ENCODE measurements at places on chromosomes 3 and 15. TPM values are rescaled to one million over a fixed set of nuclear protein-coding genes. Genes with fewer than 3 reads are reported as not detected.

STXBP5L gene
- total RNA-seq, result not detected

C2CD4B gene
- total RNA-seq, result 0.19 TPM

HDGFL3 gene
- total RNA-seq, result 43.4 TPM

BLM gene
- 15.2 TPM for total RNA-seq

EEFSEC gene
- 7.6 TPM for total RNA-seq

GOLGA8T gene
- 0.80 TPM for total RNA-seq

BCL2A1 gene
- total RNA-seq, result 12.6 TPM

LMAN1L gene
- total RNA-seq, result not detected

SIN3A gene
- 24.8 TPM for total RNA-seq

CIAO2A gene
- 116 TPM for total RNA-seq

CELF6 gene
- total RNA-seq, result 0.10 TPM

MUC20 gene
- total RNA-seq, result 0.38 TPM

DNASE1L3 gene
- not detected for total RNA-seq

LRRC31 gene
- total RNA-seq, result not detected

FYTTD1 gene
- 32.3 TPM for total RNA-seq

GABRR3 gene
- total RNA-seq, result not detected

DPPA4 gene
- total RNA-seq, result not detected

BFSP2 gene
- not detected for total RNA-seq

RFX7 gene
- 8.8 TPM for total RNA-seq

NME9 gene
- total RNA-seq, result not detected

ATP13A5 gene
- total RNA-seq, result not detected

SH2D7 gene
- not detected for total RNA-seq

SQOR gene
- 79.3 TPM for total RNA-seq

SEMA6D gene
- total RNA-seq, result not detected
